NK-92 treated with Interleukin-12 subunit alpha and Interleukin-12 subunit beta, amount 100 ng/mL, for 24 hours (cell line): ENCODE measurements at places on chromosomes 3 and 15.
A peak's percentile ranks its signal among the peaks of the same experiment; 100 is the strongest.

DNA sequence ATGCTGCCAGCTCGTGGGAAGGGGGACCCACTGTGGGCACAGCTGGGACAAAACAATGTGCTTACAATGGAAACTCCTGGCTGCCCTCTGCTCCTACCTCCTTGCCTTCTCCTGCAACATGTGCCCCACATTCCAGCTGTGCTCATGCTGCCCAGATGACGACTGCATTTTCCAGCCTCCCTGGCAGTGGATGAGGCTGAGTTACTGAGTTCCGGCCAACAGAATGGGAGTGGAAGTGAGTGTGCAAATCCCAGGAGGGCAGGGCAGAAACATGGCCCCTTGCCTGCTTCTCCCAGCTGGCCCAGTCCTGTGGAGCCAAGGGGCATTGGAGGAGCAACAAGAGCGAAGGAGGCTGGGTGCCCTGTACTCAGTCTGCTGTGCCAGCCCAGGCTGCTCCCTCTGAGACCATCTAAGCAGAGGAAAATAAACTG lies 17.1 kb downstream of the KLF15 start:
- no peak for DNase-seq

GRCh38 chr15:85000937-85001336 lies 19.3 kb downstream of the PDE8A start:
- DNase-seq: no peak

DNA sequence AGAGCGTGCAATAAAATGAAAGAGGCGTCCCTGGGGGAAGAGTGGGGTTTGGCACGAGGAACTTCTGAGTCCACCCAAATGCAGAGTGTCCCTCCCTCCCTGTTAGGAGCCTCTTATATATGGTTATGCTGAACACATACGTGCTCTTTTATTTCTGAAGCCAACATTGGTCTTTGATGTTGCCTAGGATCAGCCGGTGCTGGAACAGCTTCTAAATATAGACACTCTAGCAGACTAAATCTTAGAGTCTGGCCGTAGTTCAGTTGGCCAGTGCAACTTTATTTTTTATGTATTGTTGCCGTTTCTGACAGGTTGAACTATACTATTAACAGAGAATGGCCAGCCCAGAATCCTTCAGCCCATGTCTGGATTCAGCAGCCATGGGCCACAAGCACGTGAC lies 128.7 kb downstream of the GHSR start:
- no peak for DNase-seq

- no peak for DNase-seq
Measured at GRCh38 chr3:183898028-183898431, 13.3 kb upstream of the PARL start.

GRCh38 chr3:114809668-114810413 lies 337.2 kb downstream of the ZBTB20 start:
- peak; percentile 50 for DNase-seq

GRCh38 chr3:32438596-32439344 lies 47.1 kb downstream of the CMTM7 start:
- no peak for DNase-seq

- no peak for DNase-seq
Measured at GRCh38 chr15:90209591-90209990, 8.5 kb downstream of the SEMA4B start.

DNA sequence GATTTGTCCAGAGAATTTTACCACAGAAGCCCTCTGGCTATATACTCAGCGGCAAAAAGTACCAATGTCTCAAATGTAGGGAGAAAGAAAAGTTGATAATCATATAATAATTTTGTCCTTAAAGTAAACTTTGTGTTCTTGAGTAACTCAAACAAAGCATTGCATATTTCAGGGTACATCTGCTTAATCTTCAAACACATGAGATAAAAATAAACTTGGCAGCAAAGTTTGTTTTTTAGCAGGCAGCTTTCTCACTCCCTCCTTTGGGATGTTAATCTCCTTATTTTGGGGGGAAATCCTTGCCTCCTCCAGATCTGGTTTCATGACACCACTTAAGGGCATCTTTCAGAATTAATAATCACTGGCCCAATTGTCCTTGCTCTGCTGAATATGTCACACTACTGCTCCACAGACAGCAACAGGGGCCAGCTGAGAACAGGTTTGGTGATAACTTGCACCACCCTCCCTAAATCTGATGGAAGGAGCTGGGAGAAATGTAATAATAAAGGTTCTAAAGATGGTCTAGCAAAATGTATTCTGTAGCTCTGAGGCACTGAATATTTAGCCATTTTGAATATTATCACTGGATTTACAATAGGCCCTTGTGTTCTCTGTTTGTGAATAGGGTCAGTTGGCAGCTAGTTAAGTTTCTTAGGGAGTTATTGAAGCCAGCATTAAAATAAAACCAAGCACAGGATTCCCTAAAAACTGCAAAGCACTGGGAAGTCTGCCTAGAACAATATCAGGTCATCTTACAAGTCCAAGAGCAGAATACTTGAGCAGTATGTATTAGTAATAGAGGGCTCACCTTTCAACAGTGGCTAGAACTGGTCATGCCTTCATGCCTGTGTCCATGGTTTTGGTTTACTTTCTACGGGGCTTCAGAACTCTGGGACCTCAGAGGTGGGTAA lies 79.2 kb downstream of the EFL1 start:
- DNase-seq: no peak

DNA sequence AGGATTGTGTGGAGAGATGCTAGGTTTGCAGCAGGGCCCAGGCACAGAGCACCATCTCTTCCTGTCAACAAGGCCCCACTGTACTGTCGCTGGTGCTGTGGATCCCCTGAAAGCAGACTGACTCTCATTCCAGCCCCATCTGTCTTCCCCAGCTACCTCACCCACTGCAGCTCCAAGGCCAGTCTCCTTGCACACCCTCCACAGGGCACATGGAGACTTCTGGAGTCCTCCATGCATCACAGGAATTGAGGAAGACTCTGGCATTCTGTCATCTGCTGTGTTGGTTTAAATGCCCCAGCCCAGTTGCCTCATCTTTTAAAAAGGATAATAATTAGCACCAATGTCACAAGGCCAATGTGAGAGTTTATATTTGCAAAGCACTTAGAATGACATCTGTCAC lies 301.2 kb downstream of the RPLP1 start:
- no peak for DNase-seq

- no peak for DNase-seq
Measured at GRCh38 chr3:65352951-65353350, 665.2 kb upstream of the ADAMTS9 start.

- peak; percentile 8 for DNase-seq
Measured at GRCh38 chr3:72848703-72849081, 447 bp upstream of the SHQ1 start.

- DNase-seq: no peak
Measured at GRCh38 chr3:187507905-187508304, 139.7 kb downstream of the RTP4 start.

DNA sequence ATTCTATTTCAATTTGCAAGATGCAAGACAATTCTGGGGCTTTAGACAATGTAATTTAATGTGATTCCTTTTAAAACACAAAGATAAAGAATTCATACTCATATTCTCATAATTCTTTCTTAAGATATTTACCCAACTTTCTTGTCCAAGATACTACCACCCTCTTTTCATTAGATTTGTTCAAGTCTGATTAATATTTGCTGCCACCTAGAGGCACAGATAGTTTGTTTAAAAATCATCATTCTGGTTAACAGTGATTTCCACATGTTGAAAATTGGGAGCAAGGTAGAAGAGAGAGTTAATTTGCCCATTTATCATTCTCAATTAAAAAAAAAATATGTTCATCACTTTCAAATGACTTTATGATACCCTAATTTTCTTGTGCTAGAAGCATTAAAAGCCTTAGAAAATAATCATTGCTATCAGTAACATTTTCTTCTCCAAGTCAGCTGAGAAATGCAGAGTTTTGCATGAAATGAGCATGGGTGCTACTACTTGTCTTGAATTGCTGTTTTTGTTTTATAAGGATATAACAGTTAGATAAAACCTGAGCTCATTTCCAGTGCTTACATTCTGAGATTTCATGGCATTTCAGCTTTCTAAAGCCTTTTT lies 11.6 kb downstream of the TAMM41 start:
- DNase-seq: no peak

GRCh38 chr3:171293142-171293782 lies 166.9 kb downstream of the TNIK start:
- DNase-seq: no peak

GRCh38 chr3:120196812-120197211 lies 88.2 kb downstream of the GPR156 start:
- DNase-seq: no peak

DNA sequence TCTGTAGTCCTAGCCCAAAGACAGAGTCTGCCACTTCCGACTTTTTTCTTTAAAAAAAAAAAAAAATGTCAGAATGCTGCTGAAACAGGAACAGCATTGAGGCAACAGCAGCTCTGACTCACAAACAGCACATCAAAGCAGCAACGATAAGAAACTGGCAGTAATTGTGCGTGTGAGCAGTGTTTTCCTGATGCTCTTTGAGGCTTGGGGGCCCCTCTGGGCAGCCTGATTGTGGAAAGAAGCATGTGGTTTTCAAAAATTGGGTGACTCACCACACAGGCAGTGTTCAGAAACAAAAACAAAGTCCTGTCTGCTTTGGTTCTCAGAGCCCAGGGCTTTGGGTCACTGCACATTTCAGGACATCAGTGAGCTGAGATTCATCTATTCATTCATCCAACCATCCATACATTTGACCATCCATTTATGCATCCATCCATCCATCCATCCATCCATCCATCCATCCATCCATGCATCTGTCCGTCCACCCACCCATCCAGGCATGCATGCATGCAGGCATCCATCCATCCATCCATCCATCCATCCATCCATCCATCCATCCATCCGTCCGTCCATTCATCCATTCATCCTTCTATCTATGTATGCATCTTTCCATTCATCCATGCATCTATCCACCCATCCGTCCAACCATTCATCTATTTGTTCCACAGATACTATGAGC lies 308.4 kb downstream of the RPLP1 start:
- peak; percentile 81 for DNase-seq

DNA sequence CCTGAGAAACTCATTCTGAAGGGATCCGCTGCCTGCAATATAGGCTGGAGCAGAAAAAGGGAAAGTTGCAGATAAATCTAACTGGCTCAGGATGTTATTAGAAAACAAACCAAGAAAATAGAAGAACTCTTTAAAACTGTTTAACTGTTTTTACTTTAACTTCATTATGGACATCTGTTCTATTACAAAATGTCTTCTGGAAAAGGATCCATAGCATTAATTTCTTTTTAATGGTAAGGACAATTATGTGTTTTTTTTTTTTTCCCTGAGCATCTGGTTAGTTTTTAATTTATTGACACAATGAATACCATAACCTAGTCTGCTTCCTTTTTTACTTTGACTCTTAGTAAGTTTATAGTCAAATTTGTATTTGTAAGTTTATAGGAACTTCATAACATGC lies 239.5 kb downstream of the NAALADL2 start:
- DNase-seq: no peak

GRCh38 chr15:69075440-69075839 lies 60.9 kb downstream of the NOX5 start:
- no peak for DNase-seq

GRCh38 chr3:54488297-54488696 lies 365.9 kb downstream of the CACNA2D3 start:
- DNase-seq: no peak

GRCh38 chr3:185290266-185290665 lies 36.4 kb upstream of the EHHADH start:
- no peak for DNase-seq

- no peak for DNase-seq
Measured at GRCh38 chr3:149090907-149091306, 4.6 kb upstream of the HLTF start.

DNA sequence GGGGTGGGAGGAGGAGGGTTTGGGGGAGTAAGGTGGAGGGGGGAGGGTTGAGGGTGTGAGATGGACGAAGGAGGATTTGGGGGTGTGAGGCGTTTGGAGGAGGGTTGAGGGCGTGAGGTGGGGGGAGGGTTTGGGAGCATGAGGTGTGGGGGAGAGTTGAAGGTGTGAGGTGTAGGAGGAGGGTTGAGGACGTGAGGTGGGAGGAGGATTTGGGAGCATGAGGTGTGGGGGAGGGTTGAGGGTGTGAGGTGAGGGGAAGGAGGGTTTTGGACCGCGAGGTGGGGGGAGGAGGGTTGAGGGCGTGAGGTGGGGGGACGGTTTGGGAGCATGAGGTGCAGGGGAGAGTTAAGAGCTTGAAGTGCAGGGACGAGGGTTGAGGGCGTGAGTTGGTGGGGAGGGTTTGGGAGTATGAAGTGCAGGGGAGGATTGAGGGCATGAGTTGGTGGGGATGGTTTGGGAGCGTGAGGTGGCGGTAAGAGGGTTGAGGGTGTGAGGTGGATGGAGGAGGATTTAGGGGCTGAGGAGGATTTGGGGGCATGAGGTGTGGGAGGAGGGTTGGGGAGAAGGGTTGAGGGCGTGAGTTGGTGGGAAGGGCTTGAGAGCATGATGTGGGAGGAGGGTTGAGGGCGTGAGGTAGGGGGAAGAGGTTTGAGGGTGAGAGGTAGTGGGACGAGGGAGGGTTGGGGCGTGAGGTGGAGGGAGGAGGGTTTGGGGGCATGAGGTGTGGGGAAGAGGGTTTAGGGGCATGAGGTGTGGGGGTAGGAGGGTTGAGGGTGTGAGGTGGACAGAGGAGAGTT lies 1.2 kb downstream of the MLF1 start:
- DNase-seq: no peak

DNA sequence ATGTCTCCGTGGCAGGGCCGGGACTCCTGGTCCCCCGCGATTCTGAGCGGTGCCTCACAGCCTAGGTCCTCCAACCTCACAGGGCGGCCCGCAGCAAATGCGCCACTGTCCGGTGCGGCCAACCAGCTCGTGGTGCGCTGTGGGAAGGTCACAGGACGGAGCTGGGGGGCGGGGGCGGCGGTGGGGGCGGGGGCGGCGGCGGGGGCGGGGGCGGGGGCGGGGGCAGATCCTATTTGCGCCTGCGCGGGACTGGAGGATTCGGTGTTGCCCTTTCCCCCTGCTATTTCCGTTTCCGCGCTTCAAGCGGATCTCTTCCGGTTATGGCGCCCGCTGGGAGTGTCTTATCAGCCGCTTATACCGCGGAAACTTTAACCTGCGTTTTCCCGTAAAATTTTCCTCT lies 106.7 kb upstream of the SNRPN start:
- DNase-seq: no peak

DNA sequence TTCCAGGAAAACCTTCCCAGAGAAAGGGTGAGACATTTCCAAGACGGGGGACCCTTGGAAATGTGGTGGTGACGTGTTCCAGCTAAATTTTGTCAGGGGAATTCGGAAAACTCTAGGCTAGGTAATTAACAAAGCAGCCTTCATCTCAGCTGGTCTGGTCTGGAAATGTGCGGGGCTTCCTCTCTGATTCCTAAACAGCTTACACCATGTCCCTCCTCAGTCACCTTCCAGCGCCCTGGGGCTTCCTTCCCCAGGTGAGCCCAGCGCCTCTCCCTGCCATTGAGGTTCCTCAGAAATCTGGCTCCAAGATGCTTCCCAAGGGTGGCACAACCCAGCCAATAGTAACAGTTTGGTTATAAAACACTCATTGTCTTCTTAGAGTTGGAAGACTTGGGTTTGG lies 571 bp downstream of the ACAD9 start:
- no peak for DNase-seq

- no peak for DNase-seq
Measured at GRCh38 chr15:74212494-74212893, 9.9 kb upstream of the STRA6 start.
